NCI-H1694 (cell line): ENCODE measurements at places on chromosomes 5 and 9.

DNA sequence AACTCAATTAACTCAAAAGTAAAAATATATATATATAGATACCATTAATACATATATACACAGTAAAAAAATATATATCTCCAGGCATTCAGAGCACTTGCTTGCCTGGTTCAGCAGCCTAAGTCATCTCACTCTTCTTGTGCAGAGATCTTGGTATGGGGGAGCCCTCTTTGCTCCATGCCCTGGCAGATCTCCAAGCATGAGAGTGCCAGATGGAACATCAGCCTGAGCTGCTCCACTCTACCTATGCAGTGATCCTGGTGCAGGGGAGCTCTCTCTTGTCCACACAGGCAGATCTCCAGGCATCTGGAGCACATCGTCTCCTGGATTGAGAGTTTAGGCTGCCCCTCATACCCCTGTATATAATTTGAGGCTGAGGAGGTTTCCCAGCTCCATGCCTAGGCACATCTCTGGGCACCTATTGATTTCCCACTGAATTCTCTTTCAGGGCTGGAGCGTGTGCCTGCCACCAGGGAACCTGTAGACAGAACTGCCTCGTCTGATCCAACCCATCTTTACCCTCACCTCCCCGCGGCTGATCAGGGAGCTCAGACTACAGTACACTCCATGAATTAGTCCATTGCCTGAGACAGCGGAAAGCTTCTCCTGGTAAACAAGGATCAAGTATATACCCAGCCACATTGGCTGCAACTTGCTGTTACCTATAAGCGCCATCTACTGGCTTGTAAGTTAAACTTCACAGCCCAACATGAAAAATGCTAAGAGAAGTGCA, 342.4 kb upstream of the GRIA1 start:
- DNase-seq = peak; percentile 76

DNA sequence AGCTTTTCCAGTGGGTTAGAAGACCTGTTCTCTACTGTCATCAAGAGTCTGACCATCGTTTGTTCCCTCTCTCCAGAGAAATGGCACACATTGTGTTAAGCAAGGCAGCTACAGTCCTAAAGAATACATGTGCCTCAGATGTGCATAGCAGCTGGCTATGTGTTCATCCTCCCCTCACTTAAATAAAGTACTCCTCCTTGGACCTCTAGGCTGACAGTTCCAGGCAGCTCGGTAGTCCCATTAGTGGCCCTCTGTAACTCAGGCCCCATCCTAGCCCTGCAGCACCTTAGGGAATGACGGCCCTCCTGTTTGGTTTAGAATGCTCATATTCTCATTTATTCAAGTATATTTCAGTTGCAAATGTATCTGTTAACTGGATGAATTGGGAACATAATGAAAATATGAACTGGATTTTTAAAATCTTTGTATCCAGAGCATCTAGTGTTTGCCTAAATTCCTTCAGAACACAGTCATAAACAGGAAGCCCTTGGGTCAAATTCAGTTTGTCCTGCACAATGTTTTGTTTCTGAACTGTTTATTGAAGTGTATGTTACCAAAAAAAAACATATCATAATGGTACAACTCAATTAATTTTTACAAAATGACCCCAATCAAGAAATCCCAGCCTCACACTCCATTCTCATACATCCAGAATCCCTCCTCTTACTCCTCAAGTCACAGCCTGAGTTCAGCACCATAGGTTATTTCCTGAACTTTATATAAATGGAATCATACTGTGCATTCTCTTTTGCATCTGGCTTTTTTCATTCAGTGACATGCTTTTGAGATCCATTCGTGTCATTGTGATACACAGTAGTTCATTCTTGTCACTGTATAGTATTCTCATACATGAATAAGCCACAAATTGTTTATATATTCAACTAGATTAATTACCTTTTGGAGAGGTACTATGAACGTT, 1.6 kb upstream of the ASPN start:
- DNase-seq = no peak

DNA sequence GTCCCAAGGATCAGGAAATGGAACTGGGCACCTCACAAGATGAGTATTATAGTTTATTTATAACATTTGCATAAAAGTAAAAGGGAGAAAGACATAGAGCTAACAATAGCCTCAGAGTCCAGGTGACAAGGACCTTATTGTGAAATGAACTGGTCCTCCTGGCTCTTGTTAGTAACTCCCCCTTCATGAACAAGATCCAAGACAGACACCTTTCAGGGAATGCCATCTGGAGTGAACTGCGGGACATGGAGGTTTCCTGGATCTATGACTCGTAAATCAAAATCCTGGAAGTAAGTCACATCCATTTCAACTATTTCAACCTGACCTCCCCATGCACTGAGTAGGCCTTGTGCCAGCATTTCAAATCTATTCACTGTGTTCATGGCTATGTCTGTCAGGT, 129.5 kb upstream of the GAS1 start:
- no peak for DNase-seq

- DNase-seq = no peak
Observed at GRCh38 chr5:135989686-135990085, 34.9 kb upstream of the LECT2 start.

DNA sequence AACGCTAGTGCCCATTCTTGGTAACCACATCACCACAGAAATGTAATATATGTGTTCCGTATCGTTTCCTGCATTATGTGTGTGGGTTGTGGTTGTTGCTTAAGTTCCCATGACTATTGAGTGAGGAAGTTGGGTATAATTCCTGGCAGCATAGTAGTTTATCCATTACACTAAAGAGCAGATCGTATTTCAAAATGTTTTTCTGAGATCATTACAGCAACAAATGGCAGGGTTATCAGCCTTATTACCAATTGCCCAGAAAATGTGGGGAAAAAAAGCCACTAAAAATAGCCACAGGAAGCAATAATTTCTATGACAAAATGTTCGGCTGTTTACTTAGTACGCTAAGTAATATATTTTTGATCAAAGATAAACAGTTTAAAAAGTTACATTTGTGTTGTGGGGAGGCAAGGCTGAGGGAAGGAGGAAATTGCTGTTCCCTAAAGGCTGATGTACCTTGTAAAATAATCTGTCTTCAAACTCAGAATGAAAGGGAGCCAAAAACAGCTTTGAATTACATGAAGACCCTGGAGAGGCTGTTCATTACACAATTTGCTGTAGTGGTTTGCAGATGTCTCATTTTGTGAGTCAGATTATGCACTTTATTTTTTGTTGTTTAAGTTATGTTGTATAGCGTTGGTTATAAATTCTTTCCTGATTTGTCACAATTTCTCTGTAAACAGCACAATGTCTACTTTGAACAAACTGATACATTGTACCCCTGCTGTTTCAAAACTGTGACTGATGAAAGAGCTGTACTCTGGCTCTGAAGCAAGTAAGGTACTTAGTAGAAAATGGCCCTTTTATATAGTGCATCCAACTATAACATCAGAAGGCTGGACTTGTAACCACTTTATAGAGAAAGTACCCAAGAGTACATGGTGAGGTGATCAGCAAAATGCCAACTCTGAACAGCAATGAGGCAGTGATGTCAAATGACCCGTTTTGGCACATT, 1028.5 kb downstream of the NR2F1-AS1 start:
- DNase-seq = no peak

- DNase-seq = no peak
Observed at GRCh38 chr5:138716456-138716924, 36.7 kb upstream of the CTNNA1 start.

DNA sequence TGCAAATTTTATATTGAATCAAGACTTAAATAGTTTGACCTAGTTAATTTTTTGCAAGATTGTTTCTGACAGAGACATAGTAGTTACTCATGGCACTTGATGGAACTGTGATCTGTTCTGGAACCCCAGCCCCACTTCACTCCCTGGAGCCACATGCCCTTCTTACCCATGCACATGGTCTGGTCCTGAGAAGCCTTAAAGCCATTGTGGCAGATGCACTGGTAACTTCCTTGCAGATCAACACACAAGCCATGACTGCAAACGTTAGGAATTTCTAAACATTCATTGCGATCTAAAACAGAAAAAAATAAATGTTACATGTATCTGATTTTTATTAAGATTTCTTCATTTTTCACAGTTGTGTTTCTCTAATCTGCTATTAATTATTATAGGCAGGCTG, 221.2 kb downstream of the SLC12A2 start:
- no peak for DNase-seq

DNA sequence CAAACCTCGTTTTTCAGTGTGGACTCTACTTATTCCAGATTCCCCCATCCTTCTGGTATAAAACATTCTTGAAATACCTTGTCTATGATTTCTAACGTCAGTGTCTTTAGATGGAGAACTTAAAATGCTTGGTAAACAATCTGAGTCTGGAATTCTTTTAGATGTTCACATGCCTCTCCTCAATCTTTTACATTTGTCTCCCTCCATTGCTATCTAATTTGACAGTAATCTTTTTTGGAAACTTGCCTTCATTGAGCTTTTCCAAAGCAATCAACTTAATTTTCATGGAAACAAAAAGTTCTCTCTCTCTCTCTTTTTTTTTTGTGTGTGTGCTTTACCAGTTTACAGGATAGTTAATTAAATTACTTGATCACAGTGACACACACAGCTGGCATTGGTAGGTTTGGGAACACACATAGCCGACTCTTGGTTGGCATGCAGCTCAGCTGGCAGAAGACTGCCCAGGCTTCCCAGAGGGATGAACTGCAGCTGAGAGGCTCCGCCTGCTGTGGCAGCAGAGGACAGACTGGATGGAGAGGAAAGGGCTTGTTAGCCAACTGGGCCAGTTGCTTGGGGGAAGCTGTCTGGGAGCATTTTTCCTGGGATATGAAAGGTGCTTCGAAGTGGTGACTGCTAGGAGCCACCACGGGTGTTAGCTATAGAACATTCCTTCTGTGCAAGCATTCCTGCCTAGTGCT, 271.3 kb downstream of the ZSWIM6 start:
- DNase-seq = no peak

- no peak for DNase-seq
Observed at GRCh38 chr9:127185181-127185580, 62.7 kb upstream of the ANGPTL2 start.

DNA sequence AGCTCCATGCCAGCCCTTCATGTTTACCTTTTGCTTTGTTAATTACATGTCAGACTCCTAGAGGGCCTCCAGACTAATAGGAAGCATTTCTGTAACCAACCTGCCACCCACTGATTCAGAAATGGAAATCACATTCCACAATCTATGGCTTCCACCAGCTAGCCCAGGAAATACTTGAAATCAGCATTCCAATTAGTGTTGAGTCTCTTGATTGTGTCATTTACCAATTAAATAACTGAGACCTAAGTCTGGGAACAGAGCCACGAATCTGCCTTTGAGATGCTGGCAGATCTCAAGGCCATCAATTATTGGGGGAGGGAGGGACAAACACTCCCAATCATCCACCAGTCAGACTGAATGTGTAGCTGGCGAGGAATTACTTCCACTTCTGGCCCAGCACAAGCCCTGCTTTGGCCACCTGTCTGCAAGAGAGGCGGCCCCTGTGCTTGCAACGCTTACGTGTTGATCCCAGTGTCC, 27.4 kb upstream of the SAP30L start:
- DNase-seq = no peak

GRCh38 chr9:1917396-1917935, 97.7 kb upstream of the SMARCA2 start:
- no peak for DNase-seq

- no peak for DNase-seq
Observed at GRCh38 chr5:96743805-96744204, 63.9 kb downstream of the ERAP1 start.

DNA sequence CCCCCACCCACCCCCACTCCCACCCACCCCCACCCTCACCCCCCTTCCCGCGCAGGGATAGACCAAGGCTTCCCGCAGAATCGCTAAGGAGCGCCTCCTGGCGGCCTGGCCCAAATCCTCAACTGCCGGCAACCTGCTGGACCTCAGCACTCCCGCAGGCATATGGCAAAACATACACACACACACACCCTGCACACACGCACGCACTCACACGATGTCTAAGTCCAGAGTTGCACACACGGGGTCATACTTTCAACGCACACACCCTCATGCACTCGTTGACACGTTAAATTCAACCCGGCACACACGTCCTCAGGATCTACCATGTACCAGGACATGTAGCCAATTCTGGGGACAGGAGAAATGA, 1.7 kb downstream of the CPLX2 start:
- DNase-seq = peak; percentile 52

GRCh38 chr5:133527311-133527710, 85.0 kb downstream of the FSTL4 start:
- no peak for DNase-seq

DNA sequence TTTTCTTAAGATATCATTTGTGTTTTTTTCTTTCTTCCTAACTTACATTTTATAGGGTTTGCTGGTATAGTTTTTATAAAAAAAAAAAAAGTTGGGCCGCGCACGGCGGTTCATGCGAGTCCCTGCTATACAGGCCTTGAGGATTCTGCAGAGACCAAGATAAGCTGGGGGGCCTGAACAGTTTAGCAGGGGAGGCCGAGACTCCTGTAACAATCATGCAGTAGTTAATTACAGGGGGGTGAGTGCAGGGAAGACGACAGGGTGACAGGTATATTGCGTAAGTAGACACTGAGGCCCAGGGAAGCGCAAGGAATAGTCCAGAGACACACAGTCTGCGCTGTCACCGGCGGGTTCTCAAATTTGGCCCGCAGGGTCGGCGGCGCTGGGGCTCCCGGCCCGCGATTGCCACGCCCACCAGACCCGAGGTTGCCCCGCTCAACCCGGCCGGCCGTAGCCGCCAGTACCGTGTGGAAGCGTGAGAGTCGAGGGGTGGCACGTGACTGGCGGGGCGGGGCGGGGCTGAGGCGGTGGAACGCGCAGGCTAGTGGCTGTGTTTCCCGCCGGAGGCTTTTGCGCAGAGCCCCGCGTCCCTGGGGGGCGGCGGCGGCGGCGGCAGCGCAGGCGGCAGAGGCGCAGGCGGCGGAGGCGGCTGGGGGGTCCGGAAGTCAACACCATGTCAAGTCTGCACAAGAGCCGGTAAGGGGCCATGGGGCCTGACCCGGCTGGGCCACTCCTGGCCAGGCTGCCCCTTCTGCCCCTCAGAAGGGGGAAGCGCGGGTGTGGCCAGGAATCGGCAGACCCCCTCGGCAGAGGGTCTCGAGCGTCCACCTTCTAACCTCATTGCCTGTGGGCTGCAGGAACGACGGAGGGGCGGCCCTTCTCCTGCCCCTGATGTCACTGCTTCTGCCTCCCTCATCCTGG, at the start of gene TBC1D13:
TSS of gene TBC1D13 (plus strand) at position 573 of the 921 bp plus-strand sequence. CDS start at position 674, 101 bp downstream.
- peak; percentile 18 for DNase-seq

GRCh38 chr5:158701406-158702177, 398.1 kb downstream of the EBF1 start:
- DNase-seq = peak; percentile 67

- DNase-seq = no peak
Observed at GRCh38 chr5:40074826-40075225, 604.9 kb upstream of the PTGER4 start.

GRCh38 chr5:74326571-74327338, 313.8 kb downstream of the ENC1 start:
- DNase-seq = no peak

- no peak for DNase-seq
Observed at GRCh38 chr5:124704594-124705284, 41.7 kb downstream of the ZNF608 start.

GRCh38 chr5:96344678-96345577, 88.1 kb downstream of the PCSK1 start:
- DNase-seq = peak; percentile 72

DNA sequence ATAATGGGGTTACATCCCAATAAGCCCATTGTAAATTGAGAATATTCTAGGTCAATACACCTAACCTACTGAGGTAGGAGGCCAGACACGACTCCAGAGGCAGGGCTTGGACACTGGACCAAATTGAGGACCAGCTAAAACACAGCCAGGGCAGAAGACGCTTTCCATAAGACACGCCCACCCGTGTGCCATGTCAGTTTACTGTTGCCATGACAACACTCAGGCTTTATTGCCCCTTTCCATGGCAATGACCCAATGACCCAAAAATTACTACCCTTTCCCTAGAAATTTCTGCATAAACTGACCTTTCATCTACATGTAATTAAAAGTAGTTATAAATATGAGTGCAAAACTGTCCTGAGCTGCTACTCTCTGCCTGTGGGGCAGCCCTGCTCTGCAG, 31.5 kb downstream of the SLC22A4 start:
- no peak for DNase-seq
